ENCODE measurements at places on chromosomes 7 and 10. TPM values are rescaled to one million over a fixed set of nuclear protein-coding genes. Genes with fewer than 3 reads are reported as not detected.

The IMPDH1 gene
- 56.3 TPM for total RNA-seq

The ABI1 gene
- 56.8 TPM for total RNA-seq

The MICALL2 gene
- 2.0 TPM for total RNA-seq

The HOXA1 gene
- total RNA-seq: 0.40 TPM

The UNC5B gene
- not detected for total RNA-seq

The IL6 gene
- total RNA-seq: 5.8 TPM

The MMS19 gene
- 74.3 TPM for total RNA-seq

The SPDYE16 gene
- total RNA-seq: 0.36 TPM

Data from activated naive CD4-positive, alpha-beta T cell treated with anti-CD3 and anti-CD28 coated beads, Interleukin-2, amount 10 ng/mL, durations not matched to agents 5 hours and 36 hours (primary cell).